Activated CD4-positive, alpha-beta T cell treated with anti-CD3 and anti-CD28 coated beads, Interleukin-2, amount 50 U/mL, for 24 hours (primary cell): ENCODE measurements at places on chromosomes 13 and 19.

DNA sequence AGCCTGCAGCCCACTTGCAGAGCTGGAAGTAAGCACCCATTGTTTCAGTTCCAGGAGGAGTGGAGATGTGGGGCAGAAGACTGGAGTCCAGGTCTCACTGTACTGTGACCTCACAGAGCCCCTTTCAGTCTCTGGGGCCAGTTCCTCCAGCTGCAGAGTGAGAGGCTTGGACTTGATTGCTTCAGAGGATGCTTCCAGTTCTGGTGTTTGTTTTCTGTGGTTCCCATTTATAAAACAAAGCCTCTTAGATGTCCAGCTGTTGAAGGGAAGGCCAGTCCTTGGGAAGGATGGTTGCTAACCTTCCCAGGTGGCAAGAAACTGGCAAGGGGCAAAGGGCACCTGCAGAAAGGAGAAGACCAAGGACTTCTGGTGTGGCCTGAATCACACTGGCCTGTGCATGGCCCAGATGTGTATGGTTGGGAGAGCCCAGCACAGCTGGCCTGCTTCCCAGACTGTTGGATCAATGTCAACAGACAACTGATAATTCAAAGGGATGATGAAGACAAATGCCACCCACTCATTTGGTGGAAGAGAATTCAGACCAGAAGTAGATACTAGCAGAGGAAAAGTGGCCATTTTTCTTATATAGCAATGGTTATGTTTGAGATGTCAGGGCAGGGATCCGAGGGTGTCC, 218.5 kb downstream of the ZNF536 start:
- DNase-seq, result no peak

GRCh38 chr19:44694184-44694579, 4.8 kb upstream of the CEACAM16 start:
- no peak for DNase-seq

GRCh38 chr19:47650700-47651099, 41.8 kb downstream of the BICRA start:
- no peak for DNase-seq

GRCh38 chr13:50916701-50917184, 7.2 kb downstream of the RNASEH2B start:
- no peak for DNase-seq

DNA sequence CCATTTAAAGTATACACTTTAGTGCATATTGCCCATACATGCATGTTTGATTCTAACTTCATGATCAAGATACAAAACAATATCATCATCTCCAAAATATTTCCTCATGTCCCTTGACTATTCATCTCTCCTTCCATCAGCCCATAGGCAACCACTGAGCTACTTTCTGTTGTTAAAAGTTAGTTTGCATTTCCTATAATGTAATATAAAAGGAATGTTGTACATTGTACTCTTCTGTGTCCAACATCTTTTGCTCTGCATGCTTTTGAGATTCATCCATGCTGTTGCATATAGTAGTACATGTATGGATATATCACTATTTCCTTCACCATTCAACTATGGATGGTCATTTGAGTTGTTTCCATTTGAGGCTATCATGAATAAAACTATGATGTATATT, 74.7 kb downstream of the ITGBL1 start:
- no peak for DNase-seq
